ENCODE measurements at places on chromosomes 4 and X.

GRCh38 chrX:153614818-153615217 lies 15.9 kb upstream of the CCNQ start:
- no peak for DNase-seq

DNA sequence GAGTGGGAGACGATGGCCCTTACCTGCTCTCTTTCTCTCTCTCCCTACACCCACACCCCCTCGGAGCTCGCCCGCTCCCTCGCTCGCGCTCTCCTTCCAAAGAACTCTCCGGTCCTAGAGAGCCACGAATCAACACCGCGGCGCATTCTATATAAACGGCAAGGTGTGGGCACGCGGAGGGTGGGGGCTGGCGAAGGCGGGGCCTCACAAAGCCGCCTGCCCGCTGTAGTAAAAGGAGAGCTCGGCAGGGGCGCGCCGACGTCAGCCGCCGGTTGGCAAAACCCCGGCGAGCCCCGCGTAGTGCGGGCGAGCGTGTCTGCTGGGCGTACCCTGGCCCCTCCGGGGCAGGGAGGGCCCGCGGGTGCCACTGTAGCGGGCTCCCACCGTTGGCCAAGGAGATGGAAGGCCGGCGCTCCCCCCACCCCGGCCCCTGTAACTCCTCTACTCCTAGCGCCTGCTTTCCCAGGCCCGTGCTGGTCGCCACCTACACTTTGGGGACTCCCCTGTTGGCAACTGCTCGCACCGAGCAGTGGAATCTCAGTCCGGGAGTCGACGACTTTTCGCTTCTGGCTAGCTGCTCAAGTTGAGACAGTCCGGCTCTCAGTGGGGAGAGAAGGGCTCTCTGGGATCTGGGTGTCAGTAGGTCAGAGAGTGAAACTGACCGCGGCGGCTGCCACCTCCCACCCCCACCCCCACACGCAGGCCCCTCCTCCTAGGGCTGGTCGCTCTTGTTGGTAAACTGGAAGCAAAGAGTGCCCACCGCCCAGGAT lies 325.5 kb upstream of the F9 start:
- no peak for DNase-seq

DNA sequence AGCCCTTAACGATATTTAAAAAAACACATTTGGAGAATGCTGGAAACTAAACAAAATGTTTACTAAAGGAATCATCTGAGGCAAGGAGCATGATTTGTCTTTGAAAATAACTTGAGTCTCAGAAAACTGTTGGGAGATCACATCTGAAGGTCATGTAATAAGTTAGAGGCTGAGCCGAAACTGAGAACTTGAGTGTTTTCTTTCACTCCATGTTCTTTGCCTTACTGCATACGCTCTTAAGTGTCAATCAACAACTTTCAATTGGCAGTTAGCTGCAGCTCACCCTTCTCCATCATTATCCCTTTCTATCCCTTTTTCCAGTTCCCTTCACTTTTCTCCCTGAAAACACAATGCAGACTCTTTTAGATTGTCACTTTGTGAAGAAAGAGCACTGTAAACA lies 216.2 kb downstream of the ADGRA3 start:
- no peak for DNase-seq

GRCh38 chr4:169246279-169246678 lies 24.5 kb downstream of the SH3RF1 start:
- DNase-seq, result no peak

DNA sequence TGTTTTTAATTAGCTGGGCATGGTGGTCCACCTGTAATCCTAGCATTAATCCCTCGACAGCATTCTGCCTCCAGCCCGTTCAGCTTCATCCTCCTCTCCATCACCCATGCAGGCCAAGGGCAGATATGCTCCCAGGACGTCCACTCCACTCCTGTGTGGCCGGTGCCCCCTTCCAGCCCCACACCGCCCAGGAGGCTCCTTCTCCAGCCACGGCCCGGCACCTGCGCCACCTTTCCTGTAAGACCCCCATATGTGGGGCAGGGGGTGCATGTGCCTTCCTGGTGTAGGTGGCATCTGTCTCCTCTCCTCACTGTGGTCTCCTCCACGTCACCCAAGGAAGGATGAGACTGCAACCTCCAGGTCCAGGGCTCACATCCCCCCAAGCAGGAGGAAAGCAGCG lies 57.0 kb upstream of the MXD4 start:
- DNase-seq, result no peak

DNA sequence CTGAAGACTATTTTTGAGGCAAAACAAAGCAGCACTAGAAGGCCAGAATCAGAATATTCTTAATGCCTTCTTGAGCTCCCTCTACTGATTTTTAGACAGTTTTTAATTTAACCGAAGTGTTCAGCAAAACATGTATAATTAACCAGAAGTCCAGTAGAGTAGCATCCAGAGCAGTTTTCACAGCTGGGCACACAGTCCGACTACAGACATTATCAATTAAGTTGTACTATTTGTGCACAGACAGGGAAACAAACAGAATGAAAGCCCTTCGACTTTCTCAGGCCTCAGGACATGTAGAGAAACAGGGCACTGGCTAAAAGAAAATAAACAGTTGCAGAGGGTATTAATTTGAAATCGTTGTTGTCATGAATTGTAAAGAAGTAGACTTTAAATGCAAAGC lies 11.9 kb downstream of the FSTL5 start:
- no peak for DNase-seq

- no peak for DNase-seq
Observed at GRCh38 chrX:110425222-110426154, 66.8 kb downstream of the RTL9 start.

GRCh38 chr4:112127048-112127637 lies 18.1 kb upstream of the FAM241A start:
- DNase-seq, result no peak

DNA sequence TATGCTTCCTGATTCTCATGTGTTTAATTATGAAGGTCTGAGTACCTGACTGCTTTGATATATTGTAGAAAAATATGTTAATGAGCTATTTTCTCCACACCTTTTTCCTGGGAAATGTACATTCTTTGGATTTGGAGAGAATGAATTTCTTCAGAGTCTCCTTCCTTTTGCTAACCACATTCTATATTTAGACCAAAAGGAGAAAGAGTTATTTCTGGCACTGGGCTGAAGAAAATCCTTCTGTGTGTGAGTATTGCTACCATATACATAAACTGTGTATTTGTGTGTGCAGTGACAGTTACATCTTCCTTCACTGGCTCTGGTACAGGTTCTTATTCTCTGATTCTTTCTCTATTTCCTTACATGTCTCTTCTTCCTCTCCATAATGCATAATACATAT lies 44.5 kb upstream of the PGRMC2 start:
- DNase-seq, result no peak

- no peak for DNase-seq
Observed at GRCh38 chr4:103126126-103126525, 26.5 kb upstream of the BDH2 start.

GRCh38 chr4:158002173-158002572 lies 170.7 kb downstream of the GASK1B start:
- no peak for DNase-seq

- peak; percentile 89 for DNase-seq
Observed at GRCh38 chr4:113761620-113762185, at the start of gene CAMK2D. Gene CAMK2D (minus strand): TSS chr4:113761738. CDS start chr4:113761068, 670 bp downstream.

GRCh38 chrX:129831091-129831885 lies 12.4 kb downstream of the ZDHHC9 start:
- no peak for DNase-seq

GRCh38 chrX:136714626-136715599 lies 65.8 kb downstream of the ARHGEF6 start:
- no peak for DNase-seq

DNA sequence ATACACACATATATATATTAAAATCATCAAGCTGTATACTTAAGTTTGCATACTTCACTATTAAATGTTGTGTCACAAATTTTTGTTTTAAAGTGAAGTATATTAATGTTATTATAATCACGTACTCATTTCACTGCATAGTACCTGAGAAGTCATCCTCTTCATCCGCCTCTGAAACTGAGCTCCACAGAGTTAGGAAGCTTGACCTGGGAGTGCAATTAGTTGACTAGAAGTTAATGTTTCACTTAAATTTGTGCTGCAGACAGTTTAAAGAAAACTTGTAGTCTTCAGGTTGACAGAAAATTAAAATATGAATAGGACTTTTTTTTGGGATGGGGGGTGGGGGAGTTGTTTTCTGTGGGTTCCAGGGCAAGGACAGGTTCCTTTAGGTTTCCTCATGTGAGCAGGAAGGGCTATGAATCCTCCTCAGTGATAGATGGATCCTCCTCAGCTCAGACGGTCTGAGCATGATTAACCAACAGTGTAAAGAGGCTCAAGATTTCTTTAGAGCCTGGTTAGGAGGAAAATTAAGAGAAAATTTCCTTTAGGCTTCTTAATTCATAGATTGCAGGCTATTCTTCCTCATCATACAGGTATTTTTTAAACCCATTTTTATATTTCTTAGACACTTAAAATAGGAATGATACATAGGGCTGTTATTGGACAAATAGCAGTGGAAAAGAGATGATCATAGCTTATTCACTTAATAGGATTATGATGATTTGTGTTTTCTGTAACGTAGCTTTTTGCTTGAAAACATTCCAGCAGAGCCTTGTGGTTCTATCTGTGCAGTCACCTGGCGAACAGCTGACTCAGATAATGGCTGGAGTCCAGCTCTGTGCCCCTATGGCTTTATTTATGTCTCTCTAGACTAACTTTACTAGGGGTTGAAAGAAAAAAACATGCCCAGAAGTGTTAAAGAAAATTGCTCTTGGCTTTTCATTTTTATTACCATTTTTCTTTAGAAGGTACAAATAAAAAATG lies 102.7 kb downstream of the SLC4A4 start:
- no peak for DNase-seq

DNA sequence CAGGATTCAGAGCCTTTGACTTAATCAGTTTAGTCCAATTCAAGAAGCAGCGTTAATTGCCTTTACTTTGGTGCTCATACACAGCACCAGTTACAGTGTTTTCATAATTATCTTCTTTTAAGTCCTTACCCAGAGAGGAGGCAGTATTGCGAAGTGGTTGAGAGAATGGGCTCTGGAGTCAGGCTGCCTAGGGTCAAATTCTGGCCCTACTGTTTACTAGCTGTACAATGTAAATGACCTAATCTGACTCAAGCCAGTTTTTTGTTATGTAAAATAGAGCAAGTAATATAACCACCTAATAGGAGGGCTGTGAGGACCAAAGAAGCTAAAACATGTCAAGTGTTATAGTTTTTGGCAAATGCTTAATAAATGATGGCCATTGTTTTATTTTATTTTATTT lies 27.6 kb downstream of the WDR44 start:
- no peak for DNase-seq

- DNase-seq, result no peak
Observed at GRCh38 chr4:100083289-100083688, 107.0 kb downstream of the DDIT4L start.

GRCh38 chr4:131347816-131348215 lies 1801.3 kb upstream of the PCDH10 start:
- DNase-seq, result no peak

- DNase-seq, result no peak
Observed at GRCh38 chrX:71164071-71164470, 19.4 kb downstream of the NLGN3 start.

DNA sequence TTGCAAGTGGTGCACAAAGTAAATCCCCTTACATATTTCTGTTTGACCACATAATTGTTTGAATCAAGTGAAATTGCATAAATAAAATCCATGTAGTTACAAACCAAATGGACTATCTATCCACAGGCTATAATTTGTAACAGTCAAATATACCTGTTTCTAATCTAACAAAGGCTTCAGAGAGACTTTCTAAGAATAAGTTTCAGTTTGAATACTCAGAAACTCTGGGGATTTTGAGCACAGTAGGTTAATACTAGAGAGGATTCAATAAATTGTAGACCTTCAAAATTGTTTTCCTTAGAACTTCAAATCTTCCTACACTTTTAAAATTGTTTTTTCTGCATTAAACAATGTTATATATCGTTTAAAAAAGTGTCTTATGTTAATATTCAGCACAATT lies 1250.1 kb downstream of the NLGN4X start:
- DNase-seq, result no peak

GRCh38 chr4:65139998-65140397 lies 530.3 kb downstream of the EPHA5 start:
- no peak for DNase-seq

DNA sequence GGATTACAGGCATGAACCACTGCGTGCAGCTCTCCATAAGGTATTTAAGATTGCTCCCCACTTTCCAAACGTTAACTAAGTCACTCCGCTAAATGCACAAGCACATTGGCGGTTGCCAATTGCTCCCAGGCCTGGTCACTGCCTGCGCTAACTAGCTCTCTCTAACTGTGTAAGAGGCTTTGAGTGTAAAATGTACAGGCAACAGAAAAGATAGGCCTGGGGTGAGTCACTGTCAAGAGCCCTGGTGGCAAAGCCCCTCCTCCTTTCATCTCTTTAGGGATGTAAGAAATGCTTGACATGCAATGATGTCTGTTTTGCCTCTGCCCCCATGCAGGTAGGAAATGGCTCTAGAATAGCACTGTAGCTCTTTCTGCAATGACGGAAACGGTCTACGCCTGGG lies 329.7 kb upstream of the GATB start:
- DNase-seq, result no peak

GRCh38 chr4:53598901-53599300 lies 7.6 kb upstream of the LNX1 start:
- no peak for DNase-seq

DNA sequence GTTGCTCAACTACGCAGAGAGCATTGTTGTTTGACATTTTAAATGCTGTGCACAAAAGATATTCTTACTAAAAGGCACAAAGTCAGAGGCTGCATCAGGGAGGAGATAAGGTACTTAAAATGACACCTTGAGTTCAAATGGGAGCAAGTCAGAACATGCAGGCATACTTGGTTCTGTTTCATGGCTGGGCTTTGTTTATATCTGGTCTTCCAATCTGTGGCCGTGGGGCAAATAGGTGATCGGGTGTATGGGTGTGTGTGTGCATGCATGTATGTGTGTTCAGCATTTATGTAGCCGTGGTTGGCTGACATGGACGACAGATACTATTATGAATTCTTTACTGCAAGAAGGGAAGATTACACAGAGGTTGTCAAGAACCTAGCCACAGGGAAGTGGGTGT lies 106.1 kb downstream of the RASL11B start:
- DNase-seq, result no peak

- no peak for DNase-seq
Observed at GRCh38 chr4:7460566-7460965, 25.8 kb upstream of the PSAPL1 start.

- DNase-seq, result no peak
Observed at GRCh38 chr4:119037709-119038108, 97.9 kb upstream of the MYOZ2 start.

GRCh38 chrX:109902665-109903064 lies 100.2 kb upstream of the TMEM164 start:
- no peak for DNase-seq

DNA sequence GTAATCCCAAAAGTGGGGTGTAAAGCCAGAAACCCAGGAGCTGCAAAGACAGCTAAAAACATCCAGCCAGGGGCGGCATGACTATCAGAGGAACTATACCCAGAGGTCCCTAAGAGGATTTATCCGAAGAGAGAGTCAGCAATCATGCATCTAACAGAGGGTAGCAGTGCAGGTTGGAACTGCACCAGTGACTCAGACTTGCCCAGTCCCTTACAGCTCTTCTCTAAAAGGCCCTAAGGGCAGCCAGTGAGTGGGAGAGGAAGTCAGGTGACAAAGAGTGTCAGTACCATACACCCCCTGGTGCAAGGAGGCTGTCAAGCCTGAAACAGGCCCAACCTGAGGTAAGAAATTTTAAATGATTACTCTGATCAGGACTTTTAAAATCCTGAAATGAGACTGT lies 88.1 kb downstream of the CAMK2D start:
- DNase-seq, result peak; percentile 40

GRCh38 chr4:7822877-7823276 lies 116.8 kb downstream of the AFAP1 start:
- DNase-seq, result no peak
